ENCODE measurements at places on chromosomes 6 and 20. TPM values are rescaled to one million over a fixed set of nuclear protein-coding genes. Genes with fewer than 3 reads are reported as not detected.

DNA sequence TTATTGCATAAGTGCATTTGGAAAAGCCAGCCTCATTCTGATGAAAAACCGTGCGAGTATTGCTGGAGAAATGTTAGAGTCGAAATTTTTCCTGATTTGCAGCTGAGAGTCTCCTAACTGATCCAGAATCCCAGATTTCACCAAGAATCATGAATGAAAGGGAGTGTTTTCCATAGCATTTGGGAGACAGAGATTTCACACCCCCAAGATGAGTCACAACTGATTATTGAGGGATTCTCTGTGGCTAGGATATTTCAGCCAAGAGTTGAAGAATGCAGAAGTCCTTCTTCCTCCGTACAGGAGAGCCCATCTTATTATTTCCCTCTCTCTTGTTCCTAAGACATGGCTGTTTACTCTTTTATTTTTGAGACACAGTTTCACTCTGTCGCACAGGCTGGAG, 82.2 kb upstream of the SALL4 start:
- no peak for DNase-seq

The PPP1R3G gene
- 5.1 TPM for polyA plus RNA-seq

GRCh38 chr6:36618366-36619355, 24.5 kb downstream of the SRSF3 start:
- DNase-seq: no peak

- DNase-seq: no peak
These were observed 53.2 kb downstream of the GINS1 start for GRCh38 chr20:25460566-25461280.

GRCh38 chr20:48667481-48667880, 160.3 kb downstream of the PREX1 start:
- no peak for DNase-seq

The HLA-DOA gene
- 5.7 TPM for polyA plus RNA-seq

GRCh38 chr6:87663434-87663833, 38.6 kb downstream of the AKIRIN2 start:
- DNase-seq: no peak

DNA sequence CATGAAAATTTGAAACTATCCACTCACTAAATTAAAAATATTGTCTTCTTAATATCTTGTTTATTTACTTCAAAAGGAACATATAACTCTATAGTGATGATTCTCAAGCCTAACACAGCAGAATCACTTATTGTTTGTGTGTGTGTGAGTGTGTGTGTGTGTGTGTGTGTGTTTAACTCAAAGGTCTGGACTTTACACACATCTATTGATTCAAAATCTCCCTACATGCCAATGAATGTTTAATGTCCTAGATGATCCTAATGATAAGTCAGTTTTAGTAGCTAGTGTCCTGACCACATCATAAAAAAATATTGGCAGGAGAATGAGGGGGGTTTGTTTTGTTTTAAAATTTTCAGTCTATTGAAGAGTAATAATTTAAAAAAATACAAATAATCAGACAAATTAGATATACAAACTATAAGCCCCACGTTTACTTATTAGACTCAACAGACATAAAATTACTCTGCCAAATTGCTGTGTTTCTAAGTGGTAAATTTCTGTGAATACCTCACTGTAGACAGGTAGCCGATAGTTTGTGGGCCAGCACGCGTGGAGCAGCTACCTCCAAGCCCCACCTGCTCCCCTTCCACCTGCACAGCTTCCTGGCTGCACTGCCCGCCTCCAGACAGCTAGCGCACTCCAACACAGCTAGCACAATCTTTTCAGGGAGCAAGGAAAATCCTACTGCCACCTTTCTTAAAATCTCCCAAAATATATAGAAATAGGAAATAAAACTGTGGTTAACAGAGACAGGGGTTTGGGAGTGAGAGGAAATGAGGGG, 349.6 kb downstream of the PKHD1 start:
- no peak for DNase-seq

GRCh38 chr20:41499064-41499463, 119.1 kb downstream of the CHD6 start:
- no peak for DNase-seq

GRCh38 chr20:45796337-45797065, 4.7 kb downstream of the DNTTIP1 start:
- no peak for DNase-seq
